ENCODE measurements at places on chromosomes 4 and X.

DNA sequence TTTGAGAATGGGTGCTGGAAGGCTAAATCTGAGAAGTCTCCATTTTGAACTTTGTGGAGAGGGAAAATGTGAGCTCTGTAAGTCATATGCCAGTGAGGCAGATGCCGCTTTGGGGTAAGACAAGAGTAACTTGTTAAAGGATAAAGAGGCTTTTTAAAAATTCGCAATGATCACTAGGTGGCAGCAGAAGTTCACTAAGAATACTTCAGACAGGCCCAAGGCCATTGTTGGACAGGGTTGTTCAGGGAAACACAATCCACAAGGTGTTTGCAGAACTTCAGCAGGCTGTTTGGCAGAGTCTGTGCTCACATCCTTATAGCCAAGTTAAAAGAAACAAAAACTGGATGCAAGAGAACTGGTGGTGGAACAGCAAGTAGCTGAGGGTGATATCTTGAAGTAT lies 13.7 kb upstream of the PIGA start:
- DNase-seq = peak; percentile 61

GRCh38 chr4:53702334-53703266 lies 111.3 kb upstream of the LNX1 start:
- DNase-seq = peak; percentile 63

DNA sequence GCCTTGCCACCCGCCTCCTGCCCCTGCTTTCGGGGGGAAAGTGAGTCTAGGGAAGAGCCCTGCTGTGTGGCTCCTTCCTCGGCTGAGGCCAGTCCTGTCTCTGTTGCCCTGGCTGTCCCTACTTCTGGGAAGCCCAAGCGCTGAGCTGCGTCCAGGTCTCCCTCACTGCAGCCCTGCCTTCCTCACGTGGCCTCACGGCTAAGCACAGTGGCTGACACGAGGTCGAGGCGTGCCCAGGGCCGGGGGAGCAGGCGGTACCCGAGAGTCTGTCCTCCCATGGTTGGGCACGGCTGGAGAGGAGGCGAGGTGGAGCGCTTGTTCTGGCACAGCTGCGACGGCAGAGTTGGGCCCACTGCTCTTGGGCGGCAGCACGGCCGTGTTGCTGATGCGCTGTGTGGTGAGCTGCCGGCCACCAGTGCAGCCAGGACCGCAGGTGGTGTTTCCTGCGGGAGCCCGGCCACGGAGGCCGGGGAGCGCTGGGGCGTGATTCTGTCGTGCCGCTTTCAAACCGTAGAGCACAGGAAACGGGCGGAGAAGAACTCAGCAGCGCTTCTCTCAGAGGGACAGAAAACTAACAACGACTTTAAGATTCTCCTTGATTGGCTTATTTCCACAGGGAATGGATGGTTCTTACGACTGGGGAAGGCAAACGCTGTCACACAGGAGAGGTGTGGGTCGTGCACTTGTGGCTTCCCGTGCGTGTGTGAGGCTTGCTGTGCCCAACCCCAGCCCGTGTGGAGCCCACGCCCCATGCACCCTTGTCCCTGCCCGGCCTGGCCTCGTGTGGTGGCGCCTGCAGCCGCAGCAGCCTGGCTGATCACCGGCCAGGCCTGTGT lies 21.3 kb downstream of the MAEA start:
- no peak for DNase-seq

- no peak for DNase-seq
Measured at GRCh38 chr4:184397516-184398163, 76.7 kb downstream of the IRF2 start.

- no peak for DNase-seq
Measured at GRCh38 chrX:37349221-37350033, at the start of gene PRRG1. TSS of gene PRRG1 (plus strand) at chrX:37349364. CDS start at chrX:37406250, 56,886 bp downstream.

- no peak for DNase-seq
Measured at GRCh38 chr4:174435974-174436373, 86.3 kb downstream of the HPGD start.

DNA sequence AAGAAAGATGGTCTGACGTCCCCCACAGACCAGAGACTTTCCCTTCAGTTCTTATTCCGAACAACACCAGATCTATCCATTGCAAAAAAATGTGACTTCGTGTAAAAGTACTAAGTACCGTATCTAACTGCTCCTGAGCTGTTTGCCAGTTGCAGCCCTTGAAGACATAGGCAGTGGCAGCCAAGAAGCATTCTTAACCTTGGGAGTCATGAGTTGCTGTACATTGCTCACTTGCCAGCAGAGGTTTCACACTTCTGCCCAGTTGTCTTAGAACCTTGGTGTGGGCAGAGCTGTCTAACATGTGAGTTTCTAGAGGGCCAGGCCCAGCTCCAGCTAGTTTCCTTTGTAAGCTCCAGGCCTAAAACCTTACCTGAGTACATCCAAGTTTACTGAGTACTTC lies 10.5 kb upstream of the CHRDL1 start:
- no peak for DNase-seq

DNA sequence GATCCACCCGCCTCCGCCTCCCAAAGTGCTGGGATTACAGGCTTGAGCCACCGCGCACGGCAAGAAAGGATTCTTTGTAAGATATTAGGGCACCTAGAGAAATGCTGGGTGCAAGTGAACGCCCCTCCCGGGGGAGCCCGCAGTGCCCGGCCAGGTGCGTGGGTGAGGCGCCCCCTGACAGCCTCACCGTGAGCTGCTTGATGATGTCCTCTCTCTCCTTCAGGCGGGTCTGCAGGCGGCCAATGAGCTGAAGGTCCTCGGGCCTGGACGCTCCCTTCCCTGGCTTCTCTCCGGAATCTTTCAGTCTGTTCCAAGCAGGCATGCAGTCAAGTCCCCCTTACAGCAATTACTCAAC lies 21.9 kb downstream of the MED28 start:
- DNase-seq = no peak

- DNase-seq = no peak
Measured at GRCh38 chr4:169758401-169758962, 738 bp upstream of the HPF1 start.

DNA sequence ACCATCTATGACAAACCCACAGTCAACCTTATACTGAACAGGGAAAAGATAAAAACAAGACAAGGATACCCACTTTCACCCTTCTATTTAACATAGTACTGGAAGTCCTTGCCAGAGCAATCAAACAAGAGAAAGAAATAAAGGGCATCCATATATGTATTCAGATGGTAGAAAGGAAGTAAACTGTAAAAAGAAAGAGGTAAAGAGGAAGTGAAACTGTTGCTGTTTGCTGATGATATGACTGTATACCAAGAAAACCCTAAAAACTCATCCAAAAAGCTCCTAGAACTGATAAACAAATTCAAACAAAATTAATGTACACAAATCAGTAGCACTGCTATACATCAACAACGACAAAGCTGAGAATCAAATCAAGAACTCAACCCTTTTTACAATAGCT lies 538.7 kb upstream of the PABPC4L start:
- no peak for DNase-seq

DNA sequence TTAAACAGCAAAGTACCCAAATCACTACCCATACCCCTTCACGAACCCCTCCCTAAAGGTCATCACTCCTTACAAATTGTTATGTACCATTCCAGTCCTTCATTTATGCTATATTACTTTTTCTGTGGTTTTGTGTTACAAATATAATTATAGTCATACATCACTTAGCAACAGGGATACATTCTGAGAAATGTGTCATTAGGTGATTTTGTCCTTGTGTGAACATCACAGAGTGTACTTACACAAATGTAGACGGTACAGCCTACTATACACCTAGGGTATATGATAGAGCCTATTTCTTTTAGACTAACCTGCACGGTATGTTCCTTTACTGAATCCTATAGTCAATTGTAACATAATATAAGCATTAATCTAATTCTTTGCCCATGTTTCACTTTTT lies 61.9 kb downstream of the ASB9 start:
- no peak for DNase-seq

DNA sequence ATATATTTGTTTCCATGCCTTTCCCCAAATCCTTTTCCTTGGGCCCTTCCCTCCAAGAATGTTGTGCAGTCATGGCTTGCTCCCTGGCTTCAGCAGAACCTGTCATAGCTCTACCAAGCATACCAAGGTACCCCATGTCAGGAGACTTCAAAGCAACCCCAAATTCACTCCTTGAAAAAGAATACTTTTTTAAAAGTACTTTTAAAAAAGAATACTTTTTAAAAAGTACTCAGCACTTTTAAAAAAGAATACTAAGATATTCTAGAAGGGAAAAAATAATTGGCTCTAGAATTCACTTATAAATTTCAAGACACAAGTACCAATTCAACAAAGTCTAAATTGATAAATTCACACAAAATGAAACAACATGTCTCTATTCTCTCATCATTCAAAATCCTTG lies 76.0 kb downstream of the NR3C2 start:
- no peak for DNase-seq

DNA sequence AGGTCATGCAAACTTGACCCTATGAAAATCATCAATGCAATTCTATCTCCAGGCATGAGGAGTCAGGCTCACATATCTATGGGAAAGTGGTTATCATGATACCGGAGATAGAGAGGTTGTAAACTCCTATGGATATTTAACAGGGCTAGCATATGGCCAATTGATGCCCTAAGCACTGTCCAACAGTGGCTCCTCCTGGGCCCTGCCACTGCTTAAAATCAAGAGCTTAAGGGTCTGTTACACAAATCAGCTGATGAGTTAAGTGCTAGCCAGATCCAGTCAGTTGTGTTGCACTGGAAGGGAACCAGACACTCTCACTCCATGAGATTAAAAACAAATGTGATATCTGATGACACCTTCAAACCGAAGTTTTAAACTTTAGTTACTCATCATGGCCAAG lies 337.6 kb downstream of the STIM2 start:
- DNase-seq = no peak

DNA sequence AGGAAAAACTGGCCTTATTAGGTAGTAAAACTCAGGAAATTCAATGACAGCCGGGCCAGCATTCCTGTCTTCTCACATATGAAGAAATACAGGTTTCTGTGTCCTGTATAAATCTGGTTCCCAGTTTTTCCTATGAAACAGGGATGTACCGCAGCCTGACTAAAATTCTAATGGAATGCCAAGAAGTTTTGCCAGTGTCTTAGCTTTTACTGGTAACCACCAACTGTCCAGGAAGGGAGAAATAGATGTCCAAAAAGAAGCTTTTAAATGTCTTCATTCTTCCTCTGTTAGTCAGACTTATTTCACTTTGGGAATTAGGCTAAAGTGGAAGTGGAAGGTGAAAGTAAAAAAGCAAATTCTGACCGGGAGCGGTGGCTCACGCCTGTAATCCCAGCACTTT lies 108.0 kb upstream of the TBL1X start:
- DNase-seq = no peak

- peak; percentile 56 for DNase-seq
Measured at GRCh38 chr4:2593003-2593402, 56.6 kb downstream of the FAM193A start.

GRCh38 chr4:112156112-112156511 lies 10.9 kb downstream of the FAM241A start:
- DNase-seq = no peak

GRCh38 chrX:37468124-37468739 lies 103.2 kb upstream of the LANCL3 start:
- DNase-seq = no peak

GRCh38 chr4:37568489-37568888 lies 117.7 kb downstream of the RELL1 start:
- no peak for DNase-seq

- no peak for DNase-seq
Measured at GRCh38 chr4:56762484-56763250, 58.8 kb downstream of the SPINK2 start.

GRCh38 chrX:136258951-136259350 lies 7.8 kb upstream of the MAP7D3 start:
- DNase-seq = no peak

DNA sequence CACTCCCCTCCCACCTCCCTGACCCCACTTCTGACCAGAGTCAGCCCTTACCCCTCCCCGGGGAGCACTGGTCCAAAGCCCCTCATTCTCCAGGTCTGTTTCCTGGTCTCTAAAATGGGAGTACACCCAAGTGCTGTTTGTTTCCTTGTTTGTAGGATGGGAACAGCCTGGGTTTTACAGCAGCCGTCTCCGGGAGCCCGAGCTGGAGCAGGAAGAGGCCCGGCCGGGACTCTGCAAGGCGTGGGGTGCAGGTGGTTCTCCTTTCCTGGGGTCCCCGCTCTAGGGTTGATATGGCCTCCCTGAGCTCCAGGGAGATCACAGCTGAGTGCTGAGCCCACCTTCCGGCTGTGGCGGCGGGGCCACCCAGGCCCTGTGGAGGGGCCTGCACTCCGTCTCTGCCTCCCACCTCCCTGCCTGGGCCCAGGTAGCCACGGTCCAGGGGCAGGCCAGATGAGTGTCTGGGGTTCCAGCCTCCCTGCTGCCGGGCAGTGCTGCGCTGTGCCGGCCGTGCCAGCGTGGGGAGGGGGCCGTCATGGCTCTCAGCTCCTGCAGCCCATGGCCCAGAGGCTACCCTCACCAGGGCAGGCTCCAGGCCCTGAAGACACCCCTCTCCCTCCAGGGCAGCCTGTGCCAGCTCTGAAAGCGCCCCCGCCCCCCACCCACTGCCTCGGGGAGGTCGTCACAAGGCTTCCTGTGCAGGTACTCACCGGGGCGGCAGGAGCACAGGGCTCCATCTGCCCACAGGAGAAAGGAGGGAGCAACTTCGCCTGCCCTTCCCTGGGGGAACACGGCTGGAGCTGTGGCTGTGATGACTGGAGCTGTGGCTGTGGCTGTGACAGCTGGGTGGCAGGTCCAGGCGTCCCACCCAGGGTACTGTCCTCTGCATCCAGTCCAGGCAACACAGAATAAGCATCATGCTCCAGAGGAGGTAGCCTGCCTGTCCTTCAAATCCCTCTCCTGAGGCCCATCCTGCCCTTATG lies 98.8 kb downstream of the ADRA2C start:
- DNase-seq = no peak

DNA sequence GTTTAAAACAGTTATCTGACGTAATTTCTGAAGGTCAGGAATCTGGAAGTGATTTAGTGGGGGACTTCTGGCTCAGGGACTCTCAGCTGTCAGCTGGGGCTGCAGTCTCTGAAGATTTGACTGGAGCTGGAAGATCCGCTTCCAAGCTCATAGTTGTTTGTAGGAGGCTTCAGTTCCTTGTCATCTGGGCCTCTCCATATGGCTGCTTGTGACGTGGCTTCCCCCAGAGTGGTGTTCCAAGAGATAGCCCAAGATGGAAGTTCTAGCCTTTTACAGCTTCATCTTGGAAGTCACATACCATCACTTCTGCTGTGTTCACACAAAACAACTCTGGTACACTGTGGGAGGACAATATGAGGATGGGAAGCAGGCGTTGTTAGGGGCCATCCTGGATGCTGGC lies 2.1 kb downstream of the MPC1L start:
- DNase-seq = no peak

DNA sequence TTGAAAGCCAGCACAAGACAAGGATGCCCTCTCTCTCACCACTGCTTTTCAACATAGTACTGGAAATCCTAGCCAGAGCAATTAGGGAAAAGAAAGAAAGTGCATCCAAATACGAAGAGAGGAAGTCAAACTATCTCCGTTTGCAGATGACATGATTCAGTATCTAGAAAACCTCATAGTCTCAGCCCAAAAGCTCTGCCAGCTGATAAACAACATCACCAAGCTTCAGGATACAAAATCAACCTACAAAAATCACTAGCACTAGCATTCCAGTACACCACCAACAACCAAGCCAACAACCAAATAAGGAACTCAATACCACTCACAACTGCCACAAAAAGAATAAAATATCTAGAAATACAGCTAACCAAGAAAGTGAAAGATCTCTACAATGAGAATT lies 38.6 kb downstream of the COX7B2 start:
- no peak for DNase-seq

Data from Kasumi-1 (cell line).